ENCODE measurements at places on chromosomes 7 and 10.

DNA sequence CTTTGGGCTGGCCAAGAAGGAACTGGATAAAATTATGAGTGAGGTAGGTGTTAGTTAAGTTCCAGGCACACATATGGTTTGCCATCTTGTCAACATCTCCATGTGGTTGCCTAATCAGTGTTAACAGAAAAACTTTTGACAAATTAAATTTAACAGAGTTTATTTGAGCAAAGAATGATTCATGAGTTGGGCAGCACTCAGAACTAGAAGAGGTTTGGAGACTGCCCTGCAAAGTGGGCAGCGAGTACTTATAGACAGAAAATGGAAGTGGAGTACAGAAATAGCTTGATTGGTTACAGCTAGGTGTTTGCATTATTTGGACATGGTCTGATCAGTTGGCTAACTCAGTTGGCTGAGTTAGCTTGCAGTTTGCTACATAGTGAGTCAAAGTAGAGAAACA is 37.5 kb upstream of the AGK start:
- DNase-seq = no peak

- no peak for DNase-seq
Measured at GRCh38 chr10:11677480-11677879, 64.7 kb upstream of the ECHDC3 start.

- no peak for DNase-seq
Measured at GRCh38 chr7:139650429-139651100, 127.1 kb downstream of the CLEC2L start.

DNA sequence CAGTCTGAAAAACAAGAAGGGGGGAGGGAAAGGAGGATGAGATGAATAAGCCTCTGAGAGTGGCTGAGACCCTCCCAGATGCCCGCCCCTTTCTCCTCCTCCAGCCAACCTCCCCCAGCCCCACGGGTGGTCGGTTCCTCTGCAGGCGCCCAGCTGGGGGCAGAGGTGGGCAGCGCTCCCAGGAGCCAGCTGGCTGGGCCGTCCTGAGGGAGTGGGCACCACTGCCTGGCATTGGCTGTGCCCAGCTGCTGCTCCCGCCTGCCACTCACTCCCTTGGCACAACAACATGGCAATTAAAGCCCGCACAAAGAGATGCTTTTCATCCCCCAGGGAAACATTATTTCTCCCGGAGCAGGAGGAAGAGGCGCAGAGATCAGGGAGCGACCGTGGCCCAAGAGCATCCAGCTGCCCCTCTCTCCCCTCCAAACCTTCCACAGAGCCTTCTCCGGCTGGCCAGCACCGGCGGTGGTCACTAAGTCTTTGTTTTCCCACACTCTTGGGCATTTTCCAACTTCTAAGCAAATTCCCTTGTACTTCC is 107.2 kb downstream of the SPDYE5 start:
- DNase-seq = no peak

DNA sequence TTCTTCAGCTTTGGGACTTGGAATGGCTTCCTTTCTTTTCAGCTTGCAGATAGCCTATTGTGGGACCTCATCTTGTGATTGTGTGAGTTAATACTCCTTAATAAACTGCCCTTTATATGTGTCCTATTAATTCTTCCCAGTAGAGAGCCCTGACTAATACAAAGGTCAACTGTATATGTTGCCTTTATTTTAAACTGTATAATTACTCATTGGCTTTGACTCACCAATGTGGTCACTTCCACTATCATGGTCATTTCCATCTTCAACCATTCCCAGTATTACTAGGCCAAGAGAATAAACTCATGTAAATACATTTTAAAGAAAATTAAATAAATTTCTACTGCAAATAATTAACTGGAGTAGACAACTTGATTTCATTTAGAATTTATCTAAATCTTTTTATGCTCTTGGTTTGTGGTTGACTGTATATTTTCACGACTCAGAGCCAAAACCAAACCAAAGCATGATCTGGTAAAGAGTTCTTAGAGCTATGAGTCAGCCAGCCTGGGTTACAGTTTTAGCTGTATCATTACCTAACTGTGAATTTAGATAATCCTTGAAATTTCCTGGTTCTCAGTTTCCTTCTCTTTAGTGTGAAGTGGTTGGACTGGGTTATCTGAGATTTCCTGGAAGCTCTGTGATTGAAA is 188.4 kb downstream of the PPP1R3A start:
- DNase-seq = no peak

DNA sequence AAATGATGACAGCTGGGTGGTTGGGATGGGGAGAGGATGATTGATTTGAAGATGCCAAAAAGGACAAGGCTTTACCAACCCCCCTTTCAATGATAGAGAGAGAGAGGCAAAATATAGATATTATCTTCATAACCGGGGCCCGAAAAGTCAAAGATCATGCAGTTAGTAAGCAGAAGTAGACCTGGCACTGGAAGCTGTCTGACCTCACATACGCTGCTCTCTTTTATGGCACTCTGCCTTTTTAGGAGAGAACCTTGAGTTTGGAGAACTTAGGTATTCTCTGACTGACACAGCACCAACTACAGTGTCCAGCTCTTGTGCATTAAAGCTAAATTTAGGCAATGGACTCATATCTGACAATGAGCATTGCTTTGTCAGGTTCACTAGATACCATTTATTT is 30.7 kb downstream of the CNNM2 start:
- DNase-seq = no peak

DNA sequence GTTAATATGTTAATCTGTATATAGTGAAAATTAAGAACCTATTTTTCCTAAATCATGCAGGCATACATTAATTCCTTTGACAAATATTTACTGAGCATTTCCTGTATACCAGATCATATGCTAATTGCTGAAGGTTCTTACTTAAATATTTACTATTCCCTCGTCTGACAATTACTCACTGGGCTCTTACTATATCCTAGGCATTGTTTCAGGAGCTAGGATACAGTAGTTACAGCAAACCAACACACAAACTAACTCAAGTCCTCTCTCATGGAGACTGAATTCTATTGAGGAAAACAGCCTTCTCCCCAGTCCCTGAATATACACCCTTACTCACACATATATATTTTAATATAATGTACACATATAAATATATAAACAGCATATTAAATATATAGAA is 786.0 kb downstream of the NRG3 start:
- DNase-seq = no peak

GRCh38 chr7:96546426-96546825 is 163.2 kb downstream of the SEM1 start:
- no peak for DNase-seq

- DNase-seq = no peak
Measured at GRCh38 chr7:139271718-139272628, 40.9 kb downstream of the UBN2 start.

- no peak for DNase-seq
Measured at GRCh38 chr7:167090-167855, 25.1 kb upstream of the FAM20C start.

GRCh38 chr7:25714013-25714412 is 438.0 kb upstream of the NFE2L3 start:
- DNase-seq = no peak

DNA sequence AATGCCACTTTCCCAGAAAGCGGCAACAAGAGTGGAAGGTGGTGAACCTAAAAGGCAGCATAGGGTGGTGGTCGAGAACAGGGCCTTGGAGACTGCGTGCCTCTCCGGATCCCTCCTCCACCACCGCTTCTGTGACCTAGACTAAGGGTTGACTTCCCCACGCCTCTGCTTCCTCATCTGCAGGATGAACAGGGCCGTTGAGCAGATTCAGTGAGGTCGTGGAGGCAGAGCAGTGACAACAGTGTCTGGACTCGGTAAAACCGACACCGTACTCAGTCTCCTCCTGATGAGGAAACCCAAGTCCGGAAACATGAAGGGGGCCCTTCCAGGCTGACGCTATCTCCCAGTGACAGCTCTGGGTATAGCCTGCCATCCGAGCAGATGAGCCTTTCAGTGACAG is 162.6 kb downstream of the CELF2 start:
- peak; percentile 60 for DNase-seq

All from activated T-cell treated with anti-CD3 and anti-CD28 coated beads, Interleukin-2, amount 50 U/mL, for 4 hours (primary cell).